Activated CD4-positive, CD25-positive, alpha-beta regulatory T cell (primary cell): ENCODE measurements at places on chromosomes 7 and 10.

DNA sequence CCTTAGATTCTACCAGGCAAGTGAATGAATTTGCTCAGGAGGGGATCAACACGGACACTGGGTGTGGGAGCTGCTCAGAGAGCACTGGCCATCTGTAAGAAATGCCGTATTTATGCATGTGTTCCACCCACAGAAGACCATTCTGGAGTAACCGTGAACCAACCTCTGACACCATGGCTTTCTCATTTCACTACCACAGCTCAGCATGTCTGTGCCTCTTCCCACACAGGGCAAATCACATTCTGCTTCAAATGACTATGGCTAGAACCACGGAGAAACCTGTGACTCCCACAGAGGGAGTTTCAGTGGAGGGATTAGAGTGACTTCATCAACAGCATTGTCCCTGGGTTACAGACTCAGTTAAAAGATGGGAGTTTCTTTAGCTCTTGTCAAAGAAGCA lies 893.4 kb downstream of the XPNPEP1 start:
- no peak for DNase-seq

DNA sequence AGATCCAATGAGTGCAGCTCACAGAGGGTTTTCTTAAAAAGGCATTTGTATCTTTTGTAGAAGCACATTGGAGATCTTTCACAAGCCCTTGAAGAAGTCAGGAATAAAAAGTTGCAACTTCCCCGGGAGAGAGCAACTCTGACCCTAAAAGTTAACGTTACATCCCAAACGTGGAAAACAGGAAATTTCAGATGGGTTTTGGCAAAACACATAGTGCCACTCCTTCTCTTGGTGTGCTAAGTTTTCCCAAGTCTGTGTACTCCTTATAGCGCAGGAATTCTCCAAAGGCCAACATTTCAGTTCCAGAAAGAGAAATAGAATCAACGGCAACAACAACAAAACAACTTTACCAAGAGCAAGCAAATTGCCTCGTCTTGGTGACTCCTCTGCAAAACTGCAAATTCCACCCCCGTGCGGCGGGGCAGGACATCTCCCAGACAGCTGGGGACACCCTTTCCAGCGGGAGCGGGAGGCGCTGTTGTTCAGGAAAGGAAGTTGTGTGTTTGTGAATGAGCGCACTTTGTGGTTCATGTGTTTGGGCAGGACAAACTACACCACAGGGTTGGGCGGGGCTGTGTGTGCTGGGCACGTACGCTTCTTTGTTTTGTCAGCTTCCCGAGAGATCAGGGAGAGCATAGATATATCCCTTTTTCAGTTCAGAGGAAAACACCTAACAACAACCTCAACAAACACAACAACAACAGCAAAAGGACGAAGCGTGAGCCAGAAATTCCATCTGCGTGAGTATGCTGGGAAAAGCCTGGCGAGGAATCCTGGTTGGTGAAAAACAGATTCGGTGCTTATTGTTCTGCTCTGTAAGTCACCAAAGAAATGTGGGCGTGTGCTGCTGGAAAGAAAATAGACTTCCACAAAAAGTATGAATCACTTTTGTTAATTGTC lies 294.7 kb upstream of the PITRM1 start:
- no peak for DNase-seq

GRCh38 chr7:43764039-43764761 lies 5.7 kb downstream of the BLVRA start:
- no peak for DNase-seq

DNA sequence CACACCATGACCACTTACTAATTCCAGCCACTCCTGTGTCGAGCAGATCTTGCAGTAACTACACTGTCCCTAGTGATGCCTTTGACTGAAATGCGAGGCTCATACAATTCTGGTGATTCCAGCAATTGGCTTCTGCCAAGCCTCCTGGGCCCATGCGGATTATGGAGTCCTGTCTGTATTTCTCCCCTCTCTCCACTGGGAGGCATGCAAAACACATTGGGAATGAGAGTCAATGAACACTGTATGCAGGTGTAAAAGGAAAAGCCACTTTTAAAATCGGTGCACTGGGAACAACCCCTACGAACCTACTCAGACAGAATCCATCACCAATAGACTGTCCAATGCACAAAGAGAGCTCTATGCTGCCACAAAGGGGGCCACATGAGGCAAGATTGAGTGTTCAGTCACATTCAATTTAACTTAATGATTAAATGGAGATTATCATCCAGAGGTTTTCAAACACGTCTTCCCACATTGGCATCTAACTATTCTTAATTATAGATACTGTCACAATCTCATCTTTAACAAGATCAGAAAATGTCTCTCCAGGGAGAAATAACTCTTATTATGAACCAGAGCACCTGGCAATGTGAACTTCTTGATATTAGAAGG lies 550.6 kb downstream of the GLRX3 start:
- no peak for DNase-seq
